ENCODE measurements at places on chromosomes 5 and 9. TPM values are rescaled to one million over a fixed set of nuclear protein-coding genes. Genes with fewer than 3 reads are reported as not detected.

RASGRF2 gene
- total RNA-seq: 4.8 TPM

- DNase-seq: no peak
Observed at GRCh38 chr5:19866090-19866450, 121.9 kb downstream of the CDH18 start.

LOX gene
- 10.3 TPM for total RNA-seq

- no peak for DNase-seq
Observed at GRCh38 chr5:145945620-145946111, 9.3 kb downstream of the SH3RF2 start.

- DNase-seq: no peak
Observed at GRCh38 chr9:131049829-131050715, 41.1 kb downstream of the LAMC3 start.

GRCh38 chr9:80061940-80062339 is 490.2 kb downstream of the TLE4 start:
- peak; percentile 7 for DNase-seq

DNA sequence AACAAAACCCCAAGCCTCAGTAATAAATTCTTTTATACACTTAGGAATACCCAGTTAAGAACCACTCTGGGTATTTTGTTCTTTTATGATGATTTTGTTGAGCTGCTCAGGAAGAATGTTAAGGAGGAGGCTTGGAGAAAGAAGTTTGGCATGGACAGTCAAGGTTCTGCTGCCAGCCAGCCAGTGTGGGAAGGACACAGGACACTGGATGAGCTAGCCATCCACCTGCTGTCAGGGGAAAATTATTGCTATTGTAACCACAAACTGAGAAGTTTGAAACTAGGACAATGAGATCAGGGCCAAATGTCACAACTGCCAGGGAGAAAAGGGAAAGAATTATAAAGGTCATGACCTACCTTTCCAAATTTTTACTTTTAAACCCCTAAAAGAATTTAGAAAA is 25.9 kb upstream of the ADAMTSL1 start:
- DNase-seq: no peak

DNA sequence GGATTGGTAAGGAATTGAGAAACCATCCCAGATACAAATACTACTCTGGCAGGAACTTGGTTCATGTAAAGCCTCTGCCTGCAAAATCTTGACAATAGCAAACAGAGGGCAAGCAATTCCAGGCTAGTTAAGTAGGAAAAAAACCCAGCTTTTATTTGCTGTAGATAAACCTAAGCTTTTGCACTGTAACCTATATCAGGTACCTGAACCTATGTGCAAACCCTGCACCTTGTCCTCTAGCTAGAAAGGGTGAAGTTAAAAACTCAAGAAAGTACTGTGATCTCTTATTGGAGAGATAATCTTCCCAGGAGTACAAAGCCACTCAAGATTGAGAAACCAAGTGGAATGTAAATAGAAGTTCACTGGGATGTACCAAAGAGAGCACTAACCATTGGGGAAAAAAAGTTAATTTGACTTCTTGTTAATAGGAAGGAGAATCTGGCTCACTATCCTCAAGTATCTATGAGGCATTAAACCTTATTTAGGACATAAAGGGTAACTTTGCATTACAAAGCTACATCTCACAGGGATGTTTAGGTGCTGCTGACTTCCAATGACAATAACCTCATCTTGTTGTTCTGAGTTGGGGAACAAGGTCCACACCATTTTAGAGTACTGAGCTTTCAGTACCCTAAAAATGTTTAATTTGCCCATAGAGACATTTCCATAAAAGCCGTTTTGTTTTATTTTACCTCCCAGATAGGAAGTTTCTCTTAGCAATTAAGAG is 73.8 kb upstream of the PCA3 start:
- DNase-seq: no peak

DNA sequence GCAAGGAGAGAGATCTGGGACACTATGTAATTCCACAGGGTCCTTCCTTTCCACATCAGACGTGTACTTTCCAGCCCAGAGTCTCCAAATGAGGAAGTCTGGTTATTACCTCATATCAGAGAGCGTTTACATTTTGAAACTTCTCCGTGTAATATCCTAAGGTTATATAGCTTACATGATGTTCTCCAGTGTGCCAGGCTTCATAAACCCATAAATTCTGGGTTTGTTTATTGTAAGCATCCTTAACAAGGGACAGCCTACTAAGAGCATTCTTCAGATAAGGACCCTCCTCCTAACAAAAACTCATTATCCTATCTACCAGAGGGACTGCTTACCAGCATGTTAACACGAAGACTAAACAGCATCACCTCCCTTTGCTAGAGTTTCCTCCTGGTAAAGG is 17.9 kb downstream of the SRFBP1 start:
- DNase-seq: no peak

OLFM1 gene
- not detected for total RNA-seq

- DNase-seq: no peak
Observed at GRCh38 chr9:134307674-134308638, 18.3 kb upstream of the RXRA start.

DNA sequence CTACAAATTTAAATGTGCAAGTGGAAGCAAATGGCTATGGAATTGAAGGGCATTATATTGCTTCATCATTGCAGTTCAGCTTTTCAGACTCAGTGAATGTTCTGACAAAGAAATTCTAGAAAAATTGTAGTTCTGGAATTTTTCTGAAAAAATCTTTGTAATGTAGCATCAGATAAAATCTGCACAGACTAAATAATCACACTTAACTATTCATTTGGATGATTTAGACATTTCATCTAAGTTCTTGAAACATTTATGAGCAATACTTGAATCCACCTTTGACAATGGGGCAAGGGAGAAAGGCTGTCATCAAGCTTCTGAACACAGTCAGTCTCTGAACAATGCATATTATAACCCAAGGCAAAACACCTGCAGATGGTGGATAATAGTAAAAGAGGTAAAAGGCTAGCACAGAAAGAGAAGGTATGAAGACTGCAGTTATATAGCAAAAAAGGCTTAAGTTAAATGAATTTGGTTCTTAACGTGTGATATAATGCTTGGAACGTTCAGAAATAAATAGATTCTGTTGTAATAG is 1352.0 kb upstream of the NUDT12 start:
- DNase-seq: no peak

DNA sequence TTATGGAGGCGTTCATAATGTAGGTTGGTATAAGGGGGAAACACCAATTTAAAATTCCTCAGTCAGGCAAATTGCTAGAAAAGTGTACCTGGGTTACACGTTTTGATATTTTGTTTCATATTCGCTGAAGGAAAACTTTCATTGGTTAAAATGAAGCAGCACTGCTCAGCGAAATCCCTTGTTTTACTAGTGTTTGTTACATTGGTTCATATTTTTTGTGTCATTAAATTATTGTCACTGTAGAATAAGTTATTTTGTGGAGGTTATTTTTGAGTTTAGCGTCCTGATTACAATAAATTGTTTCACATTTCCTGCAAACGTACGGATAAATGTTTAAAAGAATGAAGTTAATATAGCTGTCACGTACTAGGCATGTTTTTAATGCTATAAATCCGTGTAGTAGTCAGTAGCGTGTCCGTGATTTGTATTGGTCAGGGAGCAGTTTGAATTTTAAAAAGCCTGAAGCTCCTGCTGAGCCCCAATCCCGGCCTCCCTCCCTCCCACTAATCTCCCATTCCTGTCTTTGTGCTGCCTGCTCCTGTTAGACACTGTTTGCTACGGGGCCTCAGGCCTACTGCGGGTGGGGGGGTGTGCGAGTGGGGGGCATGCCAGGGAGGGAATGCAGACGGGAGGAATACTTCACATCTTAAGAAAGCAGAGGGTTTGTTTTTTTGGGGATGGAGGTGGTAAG is 2.0 kb downstream of the NIPBL start:
- DNase-seq: no peak

DNA sequence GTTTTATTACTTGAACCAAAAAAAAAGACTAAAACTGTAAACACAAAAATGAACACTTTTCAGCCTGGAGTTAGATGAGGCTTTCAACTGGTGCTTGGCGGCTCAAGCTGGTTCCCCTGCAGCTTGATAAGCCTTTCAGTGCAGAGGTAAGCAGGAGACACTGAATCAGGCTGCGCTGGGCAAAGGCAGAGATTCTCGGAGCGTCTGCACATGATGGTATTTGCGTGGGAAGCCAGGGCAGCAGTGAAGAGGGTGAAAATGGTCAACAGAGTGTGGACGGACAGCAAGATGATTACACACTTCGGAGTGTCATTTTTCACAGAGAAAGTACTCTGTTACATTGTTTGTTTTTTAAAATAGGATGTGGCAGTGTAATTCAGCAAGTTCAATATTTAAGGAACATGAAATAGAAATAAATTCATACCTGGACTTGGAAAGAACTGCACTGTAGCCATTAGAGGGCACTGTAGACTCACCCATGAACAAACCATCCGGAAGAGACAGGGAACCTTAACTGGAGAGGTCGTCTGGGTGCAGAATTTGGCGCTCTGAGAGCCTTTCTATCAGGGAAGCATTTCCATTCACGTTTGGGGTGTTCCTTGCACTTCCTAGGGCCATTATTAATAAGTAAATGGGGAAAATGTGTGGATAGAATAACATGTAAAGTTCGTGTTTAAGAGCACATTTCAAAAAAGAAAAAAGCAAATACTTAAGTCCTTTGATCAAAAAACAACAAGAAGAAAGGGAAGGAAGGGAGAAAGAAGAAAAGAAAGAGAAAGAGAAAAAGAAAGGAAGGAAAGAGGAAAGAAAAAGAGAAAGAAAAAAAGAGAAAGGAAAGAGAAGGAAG is 69.8 kb downstream of the ICE1 start:
- DNase-seq: peak; percentile 84

ANKRD18B gene
- total RNA-seq: not detected

- peak; percentile 76 for DNase-seq
Observed at GRCh38 chr5:112210430-112211005, 208.6 kb downstream of the EPB41L4A start.

LIFR gene
- total RNA-seq: 15.2 TPM

KIAA0825 gene
- total RNA-seq: 2.3 TPM

IL33 gene
- total RNA-seq: 77.5 TPM

DNA sequence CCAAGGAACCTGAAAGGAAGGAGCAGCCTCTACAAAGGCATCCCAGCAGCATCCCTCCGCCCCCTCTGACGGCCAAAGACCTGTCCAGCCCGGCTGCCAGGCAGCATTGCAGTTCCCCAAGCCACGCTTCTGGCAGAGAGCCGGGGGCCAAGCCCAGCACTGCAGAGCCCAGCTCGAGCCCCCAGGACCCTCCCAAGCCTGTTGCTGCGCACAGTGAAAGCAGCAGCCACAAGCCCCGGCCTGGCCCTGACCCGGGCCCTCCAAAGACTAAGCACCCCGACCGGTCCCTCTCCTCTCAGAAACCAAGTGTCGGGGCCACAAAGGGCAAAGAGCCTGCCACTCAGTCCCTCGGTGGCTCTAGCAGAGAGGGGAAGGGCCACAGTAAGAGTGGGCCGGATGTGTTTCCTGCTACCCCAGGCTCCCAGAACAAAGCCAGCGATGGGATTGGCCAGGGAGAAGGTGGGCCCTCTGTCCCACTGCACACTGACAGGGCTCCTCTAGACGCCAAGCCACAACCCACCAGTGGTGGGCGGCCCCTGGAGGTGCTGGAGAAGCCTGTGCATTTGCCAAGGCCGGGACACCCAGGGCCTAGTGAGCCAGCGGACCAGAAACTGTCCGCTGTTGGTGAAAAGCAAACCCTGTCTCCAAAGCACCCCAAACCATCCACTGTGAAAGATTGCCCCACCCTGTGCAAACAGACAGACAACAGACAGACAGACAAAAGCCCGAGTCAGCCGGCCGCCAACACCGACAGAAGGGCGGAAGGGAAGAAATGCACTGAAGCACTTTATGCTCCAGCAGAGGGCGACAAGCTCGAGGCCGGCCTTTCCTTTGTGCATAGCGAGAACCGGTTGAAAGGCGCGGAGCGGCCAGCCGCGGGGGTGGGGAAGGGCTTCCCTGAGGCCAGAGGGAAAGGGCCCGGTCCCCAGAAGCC is 30.8 kb downstream of the CD180 start:
- DNase-seq: peak; percentile 89

MYORG gene
- total RNA-seq: 19.6 TPM

- DNase-seq: peak; percentile 50
Observed at GRCh38 chr5:157382996-157383800, 76.8 kb upstream of the NIPAL4 start.

Data from stomach (tissue), 19 donors.